Tibial nerve (tissue), 4 donors: ENCODE measurements at places on chromosomes 16 and 17. TPM values are rescaled to one million over a fixed set of nuclear protein-coding genes. Genes with fewer than 3 reads are reported as not detected.

DNA sequence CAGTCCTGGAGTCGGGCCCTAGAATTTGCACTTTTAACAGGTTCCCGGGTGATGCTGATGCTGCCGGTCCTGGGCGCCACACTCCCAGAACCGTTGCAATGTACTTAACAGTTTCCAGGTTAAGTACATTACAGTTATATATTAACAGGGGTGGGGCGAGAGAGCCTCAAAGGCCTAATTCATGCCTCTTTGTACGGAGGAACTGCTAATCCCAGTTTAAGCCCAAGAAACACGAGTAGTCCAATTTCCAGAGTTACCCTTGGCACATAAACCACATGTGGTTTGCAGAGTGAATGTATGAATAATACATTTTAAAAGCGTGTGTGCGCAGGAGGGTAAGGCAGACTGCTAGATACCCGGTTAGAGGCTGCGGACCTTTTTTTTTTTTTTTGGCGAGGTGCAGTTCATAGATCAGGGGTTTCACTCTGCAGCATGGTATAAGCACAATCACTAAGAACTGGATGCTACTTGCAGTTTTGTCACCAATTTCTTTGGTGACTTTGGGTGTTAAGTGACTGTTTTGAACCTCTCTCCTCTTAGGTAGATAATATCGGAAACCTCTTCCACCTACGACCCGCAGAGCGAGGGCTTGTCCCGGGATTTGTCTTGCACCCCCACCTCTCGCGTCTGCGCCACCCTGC is 713 bp downstream of the COX11 start:
- no peak for DNase-seq

DNA sequence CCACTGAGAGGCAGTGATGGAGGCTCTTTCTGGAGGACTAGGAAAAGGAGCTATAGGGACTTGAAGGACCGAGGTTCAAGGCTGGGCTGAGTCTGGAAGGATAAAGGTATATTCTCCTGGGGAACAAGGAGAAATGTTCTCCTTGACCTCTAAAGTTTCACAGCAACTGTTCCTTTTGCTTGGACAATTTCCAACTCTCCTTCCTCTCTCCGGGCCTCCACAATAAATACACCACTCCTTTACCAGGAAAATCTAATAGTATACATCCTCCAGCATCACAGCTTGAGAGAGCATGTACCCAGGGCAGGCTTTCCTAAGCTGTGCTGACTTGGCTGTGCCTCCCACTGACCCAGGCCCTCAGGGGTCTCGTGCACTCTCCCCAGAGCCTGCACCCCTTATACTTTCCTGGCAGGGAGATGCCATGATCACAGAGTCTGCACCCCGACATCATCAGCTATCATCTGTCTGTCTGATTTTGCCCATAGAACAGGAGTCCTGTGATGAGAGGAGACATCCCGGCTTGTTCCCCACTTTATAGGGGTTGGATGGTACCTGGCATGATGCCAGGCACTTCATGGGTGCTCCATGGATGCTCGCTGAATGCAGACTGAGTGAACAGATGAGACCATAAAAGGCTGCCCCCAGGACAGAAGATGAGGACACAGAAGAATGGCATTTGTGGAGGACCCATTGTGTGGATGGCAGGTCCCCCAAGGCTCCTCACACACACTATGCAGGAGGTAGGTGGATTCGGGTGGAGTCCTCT is 582.6 kb upstream of the CDH5 start:
- DNase-seq = no peak

DNA sequence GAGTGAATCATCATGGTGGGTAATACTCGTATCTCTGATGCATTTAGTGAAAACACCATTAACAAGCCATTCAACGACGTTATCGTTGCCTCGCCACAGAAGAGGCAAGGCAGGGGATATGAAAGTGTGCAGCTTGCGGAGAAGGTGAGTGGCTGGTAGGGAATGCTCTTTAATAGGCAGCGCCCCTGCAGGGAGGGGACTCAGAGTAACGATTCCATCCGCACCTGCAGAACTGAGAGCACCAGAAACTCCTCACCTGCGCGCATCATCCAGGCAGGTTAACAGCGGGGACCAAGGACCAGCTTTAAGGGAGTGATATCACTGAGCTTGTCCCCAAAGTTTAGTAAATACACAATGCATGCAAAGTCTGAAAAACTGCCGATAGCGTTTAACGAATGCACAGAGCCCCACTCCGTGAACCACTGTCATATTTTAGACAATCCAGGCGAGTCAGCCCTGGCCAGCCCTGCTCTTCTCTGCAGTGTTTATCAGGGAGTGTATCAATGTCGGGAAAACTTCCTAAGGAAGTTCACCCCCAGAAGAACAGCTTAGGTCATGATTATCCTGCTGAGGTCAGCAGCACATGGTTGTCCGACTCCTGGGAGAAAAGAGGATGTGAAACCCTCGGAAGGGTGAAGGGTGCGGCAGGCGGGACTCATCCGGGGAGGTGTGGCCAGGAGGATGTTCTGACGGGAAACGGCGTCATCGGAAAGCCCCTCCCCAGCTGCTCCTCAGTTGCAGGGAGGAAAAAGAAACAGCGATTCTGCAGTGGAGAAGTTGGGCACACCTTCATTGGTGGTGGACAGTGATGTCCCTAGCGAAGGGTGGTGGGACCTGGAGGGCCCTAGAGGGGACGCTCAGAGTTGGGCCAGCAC is 68.5 kb upstream of the DNAH17 start:
- DNase-seq = peak; percentile 51

- DNase-seq = no peak
These were observed 31.2 kb downstream of the RPGRIP1L start for GRCh38 chr16:53672461-53672860.

Gene BFAR
- total RNA-seq = 64.5 TPM

GRCh38 chr16:81522108-81522701 is 77.6 kb downstream of the CMIP start:
- no peak for DNase-seq

Gene KPNA2
- 18.0 TPM for total RNA-seq
